ENCODE measurements at places on chromosomes 3 and 15.

GRCh38 chr15:83866692-83867091, 212.8 kb downstream of the ADAMTSL3 start:
- no peak for DNase-seq

DNA sequence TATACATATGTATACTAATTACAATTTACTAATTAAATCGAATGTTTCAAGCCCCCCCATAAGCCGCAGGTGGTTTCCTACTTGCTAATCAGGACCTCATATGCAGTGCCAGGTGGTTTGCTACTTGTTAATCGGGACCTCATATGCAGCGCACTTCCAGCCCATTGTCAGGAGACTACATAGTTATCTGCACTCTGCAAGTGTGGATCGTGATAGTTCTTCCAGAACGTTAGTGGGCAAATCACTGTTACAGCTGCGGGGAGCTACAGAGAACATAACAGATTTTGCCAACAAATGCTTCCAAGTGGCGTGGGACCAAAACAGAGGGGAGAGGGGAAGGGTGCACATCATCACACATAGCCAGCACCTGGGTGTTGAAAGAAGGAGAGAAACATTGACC, 558.4 kb downstream of the GABRG3 start:
- no peak for DNase-seq

- no peak for DNase-seq
Measured at GRCh38 chr3:151923901-151924300, 50.5 kb downstream of the SUCNR1 start.

GRCh38 chr3:43004282-43004681, 25.2 kb downstream of the GASK1A start:
- no peak for DNase-seq

DNA sequence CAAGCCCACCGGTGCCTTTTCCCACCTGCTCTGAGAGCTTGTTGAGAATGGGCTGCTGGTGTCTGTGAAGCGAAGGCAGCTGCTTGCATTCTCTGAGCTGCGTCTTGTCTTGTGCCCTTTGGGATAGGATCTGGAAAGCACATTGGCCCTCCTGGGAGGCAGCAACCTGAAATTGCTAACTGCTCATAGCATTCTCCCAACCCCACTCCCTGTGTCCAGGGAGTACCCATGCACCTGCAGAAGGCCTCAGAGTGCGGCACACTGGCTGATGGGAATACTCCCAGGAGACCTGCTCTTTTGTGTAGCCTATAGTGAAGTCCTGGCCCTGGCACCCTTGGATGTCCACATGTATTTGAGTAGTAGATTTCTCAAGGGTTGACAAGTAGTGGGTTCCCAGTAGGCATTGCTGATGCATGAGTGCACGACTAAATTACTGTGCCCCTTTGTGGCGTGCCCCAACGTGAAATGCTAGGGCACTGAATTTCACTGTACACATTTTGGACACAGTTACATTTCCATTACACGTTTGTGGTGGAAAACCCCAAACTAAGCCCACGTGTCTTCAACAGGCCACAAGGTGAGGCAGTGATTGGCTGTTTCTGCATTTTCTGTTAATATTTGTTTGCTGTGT, 3.7 kb downstream of the EPHB1 start:
- DNase-seq, result no peak

DNA sequence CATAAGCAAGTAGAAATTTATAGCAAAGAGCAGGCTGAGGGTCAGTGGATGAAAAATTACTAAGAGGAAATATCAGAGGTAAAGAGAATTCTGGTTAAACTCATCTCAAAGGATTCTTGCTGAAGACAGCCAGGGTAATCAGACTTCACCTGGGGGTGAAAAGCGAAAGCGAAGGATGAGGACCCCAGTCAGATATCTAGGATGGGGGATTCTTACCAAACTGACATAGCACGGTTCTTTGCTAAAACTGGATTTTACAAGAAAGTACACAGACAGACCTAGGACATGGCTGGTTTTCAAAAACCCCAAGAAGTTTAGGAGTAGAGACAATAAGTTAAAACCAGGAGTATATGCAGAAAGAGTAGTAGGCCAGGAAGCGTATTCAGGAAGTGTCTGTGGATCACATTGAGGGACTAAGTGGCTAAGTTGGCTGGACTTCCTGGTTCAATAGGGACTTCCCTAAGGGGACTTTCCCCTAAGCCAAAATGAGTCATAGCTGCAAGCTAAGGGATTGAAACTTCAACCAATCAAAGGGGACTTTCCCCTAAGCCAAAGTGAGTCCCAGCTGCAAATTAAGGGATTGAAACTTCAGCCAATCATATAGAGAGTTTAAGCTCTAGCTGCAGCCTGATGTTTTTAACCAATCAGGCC, 2.4 kb upstream of the CFAP91 start:
- peak; percentile 25 for DNase-seq
